ENCODE measurements at places on chromosomes 4 and X. TPM values are rescaled to one million over a fixed set of nuclear protein-coding genes. Genes with fewer than 3 reads are reported as not detected.
A peak's percentile ranks its signal among the peaks of the same experiment; 100 is the strongest.

BANK1 gene
- total RNA-seq, result not detected

MTNR1A gene
- not detected for total RNA-seq

SYP gene
- total RNA-seq, result 2.1 TPM

FGB gene
- 1.9 TPM for total RNA-seq

EGF gene
- 1.2 TPM for total RNA-seq

DNA sequence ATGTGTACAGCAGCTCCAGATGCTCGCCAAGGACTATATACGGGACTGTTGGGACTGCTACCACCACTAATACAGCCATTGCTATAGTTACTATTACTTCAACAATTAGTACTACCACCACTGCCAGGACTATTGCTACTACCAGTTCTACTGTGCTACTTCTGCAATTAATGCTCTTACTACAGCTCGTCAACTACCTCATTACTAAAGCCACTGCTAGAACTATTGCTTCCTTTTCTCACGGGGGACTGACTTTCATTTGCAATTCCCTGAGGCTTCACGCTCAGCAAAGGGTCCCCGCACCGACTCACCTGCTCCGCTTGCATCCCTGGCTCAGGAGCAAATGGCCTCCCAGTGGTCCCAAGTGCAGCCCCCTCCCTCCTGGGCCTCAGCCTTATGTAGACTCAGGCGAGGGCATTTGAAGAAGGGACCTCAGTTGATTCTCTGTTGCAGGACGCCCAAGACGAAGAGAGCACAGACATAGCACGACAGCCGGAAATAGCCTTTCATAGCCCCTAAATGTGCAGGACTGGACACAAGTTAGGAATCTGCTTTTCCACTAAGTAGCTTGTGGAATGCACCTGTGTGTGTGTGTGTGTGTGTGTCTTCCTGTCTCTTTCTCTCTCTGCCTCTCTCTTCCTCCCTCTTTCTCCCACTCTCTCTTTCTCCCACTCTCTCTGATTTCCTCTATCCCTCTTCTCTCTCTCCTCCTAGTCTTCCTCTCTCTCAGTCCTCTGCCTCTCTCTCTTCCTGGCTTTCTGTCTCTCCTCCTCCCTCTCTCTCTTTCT lies 294.8 kb downstream of the ASMT start:
- no peak overlapping the region for H3K4me3 ChIP-seq
- no peak for DNase-seq
- H3K27me3 ChIP-seq, result no peaks in the 10 kb centered on the region

DNA sequence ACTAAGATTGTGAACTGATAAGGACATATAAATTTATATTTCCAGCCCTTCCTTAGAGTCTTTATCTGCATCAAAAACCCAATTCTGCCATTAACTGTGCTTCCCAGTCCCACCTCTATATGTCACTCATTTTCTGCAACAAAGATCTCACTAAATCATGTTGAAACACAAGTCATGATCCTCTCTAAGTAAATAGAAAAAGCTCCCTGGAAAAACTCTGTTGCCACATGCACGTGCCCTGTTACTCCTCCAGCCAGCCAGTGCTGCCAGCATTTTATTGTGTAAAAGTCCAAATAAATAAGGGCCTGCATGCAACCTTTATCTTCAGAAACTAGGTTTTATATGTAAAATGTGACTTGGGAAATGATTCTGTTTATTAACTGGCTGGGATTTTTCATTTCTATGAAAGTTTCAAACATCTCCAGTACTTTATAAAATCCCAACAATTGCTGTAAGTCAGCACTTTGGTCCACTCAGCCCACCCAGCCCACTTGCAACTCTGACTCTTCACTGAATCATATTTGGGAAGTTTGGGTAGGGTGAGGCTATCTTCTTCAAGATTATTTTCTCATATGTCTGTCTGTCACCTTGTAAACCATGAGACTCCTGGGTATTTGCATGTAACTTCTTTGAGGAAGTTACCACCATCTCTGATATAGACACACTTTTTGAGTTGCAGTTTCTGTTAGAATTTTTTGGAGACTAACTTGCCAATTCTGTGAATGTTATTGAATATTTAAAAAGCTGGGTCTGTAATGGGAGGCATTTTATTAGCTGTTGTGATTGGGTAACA lies 40.0 kb upstream of the SMARCA5 start:
- no peak overlapping the region for H3K27ac ChIP-seq
- no peaks in the 10 kb centered on the region for H3K27me3 ChIP-seq

GRCh38 chrX:16671005-16671404 lies 21.0 kb downstream of the S100G start:
- peak; percentile 42 for DNase-seq
- peaks cover 18% of the 10 kb centered on the region for H3K36me3 ChIP-seq
- no peak overlapping the region for H3K27ac ChIP-seq
- no peaks in the 10 kb centered on the region for H3K4me1 ChIP-seq

DNA sequence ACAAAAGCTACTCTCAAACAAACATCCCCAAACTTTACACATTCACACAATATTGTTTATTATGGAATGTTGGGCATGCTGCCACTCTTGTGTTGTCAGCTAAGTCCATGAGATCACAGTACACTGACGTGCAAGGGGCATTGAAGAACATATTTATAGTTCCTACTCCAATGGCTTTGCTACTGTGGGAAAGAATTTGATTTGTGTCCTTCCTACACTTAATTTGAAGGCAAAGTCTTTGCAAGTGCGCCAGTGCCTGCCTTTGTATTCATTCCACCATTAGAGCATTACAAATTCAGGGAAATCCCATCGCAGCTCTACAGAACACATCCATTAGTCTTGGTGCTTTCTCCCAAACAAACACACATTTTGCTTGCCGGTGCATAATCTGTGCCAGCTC lies 45.4 kb upstream of the FTHL17 start:
- no peak overlapping the region for H3K27ac ChIP-seq
- H3K36me3 ChIP-seq, result no peaks in the 10 kb centered on the region
- no peaks in the 10 kb centered on the region for H3K4me1 ChIP-seq
- H3K4me3 ChIP-seq, result no peak overlapping the region
- H3K27me3 ChIP-seq, result no peaks in the 10 kb centered on the region
- no peak for DNase-seq

DNA sequence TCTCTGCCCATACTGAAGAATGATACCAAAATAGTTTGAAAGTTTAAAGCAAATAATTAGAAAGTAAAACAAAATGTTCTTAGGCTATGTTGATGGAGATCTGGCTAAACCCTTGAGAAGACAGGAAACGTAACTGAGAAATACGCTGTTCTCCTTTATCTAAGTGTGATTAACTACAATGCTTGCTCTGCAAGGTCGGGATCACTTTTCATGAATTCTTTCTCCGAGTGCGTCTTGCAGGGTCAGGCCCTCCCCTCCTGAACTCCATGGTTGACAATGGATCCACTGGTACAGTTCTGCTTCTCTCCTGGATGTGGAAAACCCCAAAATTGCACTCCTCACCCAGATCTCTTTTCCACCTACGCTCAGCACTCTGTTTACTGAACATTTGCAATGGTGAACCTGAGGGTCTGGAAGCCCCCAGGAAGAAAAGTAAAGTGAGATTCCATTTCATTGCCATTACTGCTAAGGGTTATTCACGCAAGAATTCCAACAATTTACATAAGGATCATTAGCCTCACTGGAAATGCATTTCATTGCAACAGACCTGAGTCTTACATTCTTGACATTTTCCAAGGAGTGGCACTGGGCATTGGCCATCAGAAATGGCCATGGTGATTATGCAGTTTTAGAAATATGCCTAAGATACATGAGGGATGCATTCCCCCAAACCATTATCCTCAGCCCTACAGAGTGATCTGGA lies 24.6 kb upstream of the WWC2 start:
- no peaks in the 10 kb centered on the region for H3K27me3 ChIP-seq
- H3K4me1 ChIP-seq, result no peaks in the 10 kb centered on the region
- no peaks in the 10 kb centered on the region for H3K36me3 ChIP-seq
- no peak overlapping the region for H3K27ac ChIP-seq
- H3K4me3 ChIP-seq, result no peak overlapping the region
- DNase-seq, result no peak

DNA sequence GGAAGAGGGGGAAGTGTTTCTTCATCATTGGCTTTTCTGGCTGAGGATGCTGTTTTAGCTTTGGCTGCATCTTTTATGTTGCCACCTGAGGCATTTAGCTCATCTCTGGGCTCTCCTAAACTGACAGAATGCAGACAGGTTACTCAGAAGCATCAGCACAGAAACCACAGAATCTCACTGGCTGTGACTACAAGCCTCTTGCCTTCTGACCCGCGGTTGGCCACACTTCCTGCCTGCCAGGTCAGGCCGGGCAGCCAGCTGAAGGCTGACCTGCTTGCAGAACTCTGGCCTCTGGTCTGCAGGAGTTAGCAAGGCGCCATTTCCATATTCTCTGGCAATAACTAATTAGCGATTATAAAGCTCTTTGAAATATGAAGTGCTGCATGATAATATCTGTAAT lies 366.5 kb downstream of the MID1IP1 start:
- H3K4me3 ChIP-seq, result no peak overlapping the region
- no peak overlapping the region for H3K27ac ChIP-seq
- no peaks in the 10 kb centered on the region for H3K4me1 ChIP-seq
- DNase-seq, result no peak
- no peaks in the 10 kb centered on the region for H3K36me3 ChIP-seq

DNA sequence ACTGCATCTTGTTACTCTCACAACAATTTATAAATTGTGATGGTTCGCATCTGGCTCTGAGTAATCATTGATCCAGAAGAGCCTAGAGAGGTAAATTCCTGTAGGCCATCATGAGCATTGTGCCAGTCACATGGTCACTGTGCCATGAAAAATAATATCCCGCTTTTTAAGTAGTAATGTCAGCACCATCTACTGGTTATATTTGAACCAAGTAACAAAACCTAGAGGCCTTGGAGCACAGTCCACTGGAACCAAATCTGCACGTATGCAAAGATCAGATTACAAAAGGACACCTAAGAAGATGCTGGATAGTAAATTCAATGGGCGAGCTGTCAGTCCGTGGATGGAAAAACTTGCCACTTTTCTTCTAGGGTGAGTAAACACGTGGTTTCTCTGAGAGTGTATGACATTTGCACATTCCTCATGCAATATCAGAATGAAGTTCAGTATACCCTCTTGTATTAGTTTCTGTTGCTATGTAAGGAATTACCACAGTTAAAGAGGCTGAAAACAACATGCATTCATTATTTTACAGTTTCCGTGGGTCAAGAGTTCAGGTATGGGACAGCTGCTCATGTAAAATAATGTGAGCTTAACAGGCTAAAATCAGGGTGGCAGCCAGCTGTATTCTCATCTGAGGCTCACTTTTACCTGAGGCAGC lies 26.8 kb downstream of the FAM114A1 start:
- no peak overlapping the region for H3K27ac ChIP-seq
- no peak for DNase-seq
- no peaks in the 10 kb centered on the region for H3K36me3 ChIP-seq
- H3K4me1 ChIP-seq, result no peaks in the 10 kb centered on the region
- H3K27me3 ChIP-seq, result no peaks in the 10 kb centered on the region

DNA sequence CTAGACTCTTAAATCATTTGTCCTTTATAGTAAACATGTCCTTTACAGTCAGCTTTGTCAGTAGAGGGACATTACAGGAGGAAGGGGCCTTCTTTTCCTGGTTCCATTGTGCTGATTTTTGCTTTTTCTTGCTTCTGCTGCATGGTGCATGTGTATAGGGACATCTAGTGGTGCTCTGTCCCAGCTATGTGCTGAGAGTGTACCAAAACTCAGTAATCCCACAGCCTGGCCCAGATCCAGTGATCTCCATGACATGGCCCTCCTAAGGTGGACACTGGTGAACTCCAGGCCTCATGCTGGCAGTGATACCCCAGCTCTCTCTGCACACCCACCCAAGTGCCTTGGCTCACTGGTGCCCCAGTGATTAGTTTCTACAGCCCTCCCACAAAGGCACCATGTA lies 45.2 kb downstream of the MAGEB17 start:
- H3K27me3 ChIP-seq, result no peaks in the 10 kb centered on the region
- no peaks in the 10 kb centered on the region for H3K4me1 ChIP-seq
- peak; percentile 4 for DNase-seq
- H3K27ac ChIP-seq, result no peak overlapping the region

DNA sequence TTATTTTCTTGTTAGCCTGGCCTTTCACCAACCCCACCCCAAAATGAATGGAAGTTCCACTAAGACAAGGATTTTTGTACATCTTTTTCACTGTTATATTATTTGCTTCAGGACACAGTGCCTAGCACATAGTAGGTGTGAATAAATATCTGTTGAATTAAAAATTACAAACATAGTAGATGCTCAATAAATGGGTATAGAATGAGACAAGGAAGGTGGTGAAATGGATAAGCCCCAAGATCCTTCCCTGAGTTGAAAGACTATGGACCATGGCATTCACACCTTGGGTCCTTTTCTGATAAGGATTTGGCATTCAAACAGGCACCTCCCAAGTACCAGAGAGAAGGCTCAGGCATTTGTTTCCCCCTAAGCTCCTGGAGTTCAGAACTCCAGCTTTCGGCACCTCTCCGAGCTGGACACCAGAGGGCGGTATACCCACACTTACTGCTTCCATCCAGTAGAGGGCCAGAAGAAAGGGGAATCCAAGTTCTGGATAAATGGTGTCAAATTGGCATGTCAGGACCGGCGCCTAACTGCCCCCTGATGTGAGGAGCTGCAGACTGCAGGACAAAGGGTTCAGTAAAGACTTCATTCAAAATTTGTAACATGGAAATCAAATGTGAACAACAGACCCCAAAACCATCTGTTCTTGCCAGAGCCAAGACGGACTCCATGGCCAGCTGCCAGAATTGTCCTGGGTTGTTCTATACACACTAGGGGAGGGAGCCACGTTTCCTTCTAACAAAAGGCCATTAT lies 193.0 kb downstream of the GPC3 start:
- no peaks in the 10 kb centered on the region for H3K27me3 ChIP-seq
- H3K27ac ChIP-seq, result no peak overlapping the region
- no peak overlapping the region for H3K4me3 ChIP-seq

DNA sequence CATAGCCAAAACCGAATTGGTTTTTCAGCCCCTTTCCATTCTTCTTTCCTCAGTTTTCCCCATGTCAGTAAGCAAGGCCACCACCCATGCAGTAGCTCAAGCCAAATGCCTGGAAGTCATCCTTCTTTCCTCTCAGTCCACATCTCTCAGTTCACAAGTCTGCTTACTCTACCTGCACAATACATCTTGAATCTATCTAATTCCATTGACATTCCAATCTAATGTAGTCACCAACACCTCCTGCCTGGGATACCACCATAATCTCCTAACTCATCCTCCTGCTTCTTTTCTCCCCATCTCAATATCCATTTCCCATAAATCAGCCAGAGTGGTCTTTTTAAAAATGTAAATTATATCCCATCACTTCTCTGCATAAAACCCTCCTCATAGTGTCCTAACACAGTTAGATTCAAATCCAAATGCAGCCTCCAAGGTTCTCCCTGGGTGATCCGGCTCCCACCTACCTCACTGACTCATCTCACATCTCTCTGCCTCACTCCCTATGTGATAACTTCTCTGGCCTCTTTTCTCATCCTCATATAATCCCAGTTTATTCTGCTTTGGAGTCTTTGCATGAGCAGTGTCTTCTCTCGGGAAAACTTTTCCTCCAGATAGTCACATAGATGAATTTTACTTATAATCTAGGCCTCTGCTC lies 26.9 kb downstream of the KCNIP4 start:
- no peaks in the 10 kb centered on the region for H3K27me3 ChIP-seq
- no peaks in the 10 kb centered on the region for H3K36me3 ChIP-seq
- H3K4me1 ChIP-seq, result no peaks in the 10 kb centered on the region
- DNase-seq, result no peak
- no peak overlapping the region for H3K27ac ChIP-seq

Data from K562 (cell line).